ENCODE measurements at places on chromosomes 12 and 14. TPM values are rescaled to one million over a fixed set of nuclear protein-coding genes. Genes with fewer than 3 reads are reported as not detected.
A peak's percentile ranks its signal among the peaks of the same experiment; 100 is the strongest.

Gene AHNAK2
- total RNA-seq: 74.7 TPM

Gene CCDC197
- total RNA-seq: not detected

Gene CD163L1
- 8.2 TPM for total RNA-seq

Gene RBP5
- not detected for total RNA-seq

DNA sequence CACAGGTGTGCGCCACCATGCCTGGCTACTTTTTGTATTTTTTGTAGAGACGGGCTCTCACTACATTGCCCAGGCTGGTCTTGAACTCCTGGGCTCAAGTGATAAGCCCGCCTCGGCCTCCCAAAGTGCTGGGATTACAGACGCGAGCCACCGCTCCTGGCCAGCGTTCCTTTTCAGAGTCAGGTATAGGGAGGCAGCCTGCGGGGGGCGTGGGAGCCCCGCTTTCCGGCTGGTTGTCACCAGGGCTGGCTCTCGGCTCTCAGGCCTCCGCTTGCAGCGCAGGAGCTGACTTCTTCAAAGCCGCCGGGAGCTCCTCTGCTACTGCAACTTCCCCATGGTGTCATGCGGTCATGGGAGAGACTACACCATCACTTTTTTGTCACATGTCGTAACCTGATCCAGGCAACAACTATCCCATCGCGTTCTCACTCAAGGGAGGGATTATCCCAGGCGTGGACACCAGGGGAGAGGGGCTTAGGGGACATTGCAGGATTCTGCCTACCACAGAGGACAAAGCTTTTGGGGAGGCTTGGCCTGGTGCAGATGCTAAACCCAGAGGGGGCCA lies 129.4 kb downstream of the SCARB1 start:
- H3K4me1 ChIP-seq: peaks cover 37% of the 10 kb centered on the region
- peaks cover 5% of the 10 kb centered on the region for H3K27me3 ChIP-seq

DNA sequence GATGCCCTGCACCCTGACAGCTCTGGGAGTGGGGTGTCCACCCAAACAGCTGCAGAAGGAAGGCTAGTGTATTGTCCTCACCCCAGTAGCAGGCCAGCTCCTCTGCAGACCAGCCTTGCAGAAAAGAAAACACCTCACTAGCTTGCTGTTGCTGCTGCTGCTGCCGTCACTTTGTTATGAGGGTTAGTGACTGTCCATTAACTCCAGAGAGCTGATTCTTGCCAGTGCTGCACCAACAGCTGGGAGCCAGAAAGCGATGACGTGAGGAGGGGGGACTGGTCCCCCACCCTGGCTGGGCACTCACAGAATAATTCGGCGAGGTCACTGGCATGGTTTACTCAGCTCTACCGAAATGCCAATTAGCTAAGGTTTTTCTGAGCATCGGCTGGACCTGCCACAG lies 2.8 kb downstream of the SYNDIG1L start:
- no peak for DNase-seq
- H3K27me3 ChIP-seq: peaks cover 41% of the 10 kb centered on the region
- no peak overlapping the region for H3K4me3 ChIP-seq
- H3K4me1 ChIP-seq: no peaks in the 10 kb centered on the region

GRCh38 chr12:3624273-3624672 lies 128.6 kb downstream of the CRACR2A start:
- no peak for DNase-seq
- H3K27me3 ChIP-seq: peaks cover 43% of the 10 kb centered on the region
- no peak overlapping the region for H3K4me3 ChIP-seq
- H3K4me1 ChIP-seq: no peaks in the 10 kb centered on the region
- no peak overlapping the region for H3K27ac ChIP-seq
- H3K36me3 ChIP-seq: no peaks in the 10 kb centered on the region

DNA sequence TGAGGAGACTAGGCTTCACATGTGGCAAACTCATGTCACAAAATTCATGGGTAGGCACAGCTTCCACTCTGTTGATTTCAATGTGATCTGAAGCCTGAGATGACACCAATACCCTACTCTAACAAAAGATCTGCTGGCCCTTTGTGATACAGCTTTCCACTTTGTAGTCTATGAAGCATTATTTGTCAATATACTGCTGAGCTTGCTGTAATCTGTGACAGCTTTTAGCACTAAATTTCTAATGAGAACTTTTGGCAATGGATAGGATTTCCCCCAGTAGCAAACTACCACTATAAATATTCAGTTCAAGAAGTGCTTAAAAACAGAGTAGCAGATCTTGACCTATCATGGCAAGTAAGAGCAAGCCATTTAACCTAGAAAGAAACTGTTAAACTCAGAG lies 5.6 kb upstream of the HEATR5A start:
- H3K4me1 ChIP-seq: peaks cover 12% of the 10 kb centered on the region
- H3K27ac ChIP-seq: no peak overlapping the region
- no peaks in the 10 kb centered on the region for H3K27me3 ChIP-seq
- no peak for DNase-seq

GRCh38 chr12:54719691-54720090 lies 71.5 kb upstream of the DCD start:
- H3K27me3 ChIP-seq: peaks cover 9% of the 10 kb centered on the region
- H3K4me3 ChIP-seq: no peak overlapping the region
- H3K27ac ChIP-seq: no peak overlapping the region
- H3K4me1 ChIP-seq: no peaks in the 10 kb centered on the region
- H3K36me3 ChIP-seq: no peaks in the 10 kb centered on the region

DNA sequence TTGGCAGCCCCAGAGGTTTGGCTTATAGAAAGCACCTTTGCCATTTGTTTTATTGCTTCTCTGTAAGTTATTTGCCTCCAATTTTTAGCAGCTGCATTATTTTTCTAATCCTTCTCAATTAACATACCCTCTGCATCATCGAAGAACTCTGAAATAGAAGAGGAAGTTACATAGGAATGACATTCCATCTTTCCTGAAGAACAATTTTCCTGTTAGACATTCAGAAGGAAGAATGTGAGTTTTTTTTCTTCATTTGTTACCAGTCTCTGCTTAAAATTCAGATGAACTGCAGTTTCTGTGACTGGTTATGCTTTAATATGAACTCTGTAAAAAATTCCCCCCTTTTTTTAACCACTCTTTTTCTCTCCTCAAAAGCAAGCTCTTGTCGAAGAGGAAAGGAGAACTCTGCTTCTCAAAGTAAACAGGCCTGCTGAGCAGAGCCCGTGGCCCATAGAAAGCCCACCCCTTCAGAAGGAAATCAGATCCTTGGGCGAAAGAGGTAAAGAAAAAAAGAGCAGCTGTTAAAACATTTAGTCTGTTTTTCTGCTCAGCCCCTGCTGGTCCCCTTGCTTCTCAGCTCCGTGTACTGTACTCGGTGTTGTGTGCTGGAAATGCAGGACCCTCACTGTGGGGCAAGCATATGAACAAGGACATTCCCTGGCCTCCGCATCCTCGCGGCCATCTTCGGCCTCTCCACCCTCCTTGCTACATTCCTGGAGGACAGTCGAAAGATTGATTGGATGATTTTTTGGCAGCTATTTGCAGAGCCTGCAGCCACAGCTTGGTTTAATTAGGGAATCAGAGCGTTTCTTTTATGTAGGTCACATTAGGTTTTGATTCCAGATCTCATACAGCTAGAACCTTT lies 164.4 kb upstream of the LRIG3 start:
- H3K4me3 ChIP-seq: peak overlapping the region; percentile 45
- H3K27me3 ChIP-seq: no peaks in the 10 kb centered on the region
- H3K4me1 ChIP-seq: peaks cover 24% of the 10 kb centered on the region
- H3K36me3 ChIP-seq: no peaks in the 10 kb centered on the region
- H3K27ac ChIP-seq: peak overlapping the region; percentile 6

- no peak for DNase-seq
- peaks cover 54% of the 10 kb centered on the region for H3K36me3 ChIP-seq
- peak overlapping the region; percentile 96 for H3K4me3 ChIP-seq
Measured at GRCh38 chr12:12718381-12718759, 1.2 kb downstream of the CDKN1B start.

GRCh38 chr14:86961106-86961716 lies 1031.8 kb downstream of the GALC start:
- H3K4me3 ChIP-seq: no peak overlapping the region
- no peaks in the 10 kb centered on the region for H3K27me3 ChIP-seq
- no peak for DNase-seq
- no peaks in the 10 kb centered on the region for H3K36me3 ChIP-seq
- H3K4me1 ChIP-seq: no peaks in the 10 kb centered on the region
- no peak overlapping the region for H3K27ac ChIP-seq

- DNase-seq: peak; percentile 25
- peak overlapping the region; percentile 16 for H3K27ac ChIP-seq
- H3K27me3 ChIP-seq: no peaks in the 10 kb centered on the region
- no peaks in the 10 kb centered on the region for H3K36me3 ChIP-seq
- H3K4me3 ChIP-seq: no peak overlapping the region
- peaks cover 65% of the 10 kb centered on the region for H3K4me1 ChIP-seq
Measured at GRCh38 chr12:69028941-69029729, 96.2 kb upstream of the CPM start.

DNA sequence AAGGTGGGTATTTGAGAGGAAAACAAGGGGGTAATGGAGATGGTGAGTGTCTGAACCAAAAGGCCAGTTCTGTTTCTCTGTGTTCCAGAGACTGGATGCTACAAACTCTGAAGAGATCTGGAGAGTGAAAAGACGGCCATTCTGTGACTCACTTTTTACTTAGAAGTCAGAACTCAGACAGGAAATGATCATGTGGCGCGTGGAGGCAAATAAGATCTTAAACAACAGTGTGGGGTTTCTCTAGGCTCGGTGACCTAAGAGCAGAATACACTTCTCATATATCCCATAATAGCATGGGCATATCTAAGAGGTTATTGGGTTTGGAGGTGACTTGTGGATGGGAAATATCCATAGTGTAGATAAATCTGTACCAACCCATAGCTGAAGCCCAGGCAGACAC lies 463.5 kb downstream of the TMEM132D start:
- no peak overlapping the region for H3K27ac ChIP-seq
- H3K4me3 ChIP-seq: no peak overlapping the region
- no peaks in the 10 kb centered on the region for H3K36me3 ChIP-seq
- no peaks in the 10 kb centered on the region for H3K4me1 ChIP-seq

DNA sequence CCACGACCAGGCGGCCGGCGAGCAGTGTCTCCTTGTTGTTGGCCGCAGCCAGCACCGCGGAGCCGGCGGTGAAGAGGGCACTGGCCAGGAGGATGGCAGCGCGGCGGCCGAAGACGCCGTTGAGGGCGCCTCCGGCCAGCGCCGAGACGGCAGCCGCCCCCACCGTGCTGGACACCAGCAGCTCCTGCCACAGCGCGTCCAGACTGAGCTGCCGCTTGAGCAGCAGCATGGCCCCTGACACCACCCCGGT lies 691 bp downstream of the SLC2A13 start:
- H3K27me3 ChIP-seq: peaks cover 7% of the 10 kb centered on the region
- no peaks in the 10 kb centered on the region for H3K36me3 ChIP-seq
- H3K27ac ChIP-seq: no peak overlapping the region
- H3K4me3 ChIP-seq: peak overlapping the region; percentile 76
- peaks cover 27% of the 10 kb centered on the region for H3K4me1 ChIP-seq

DNA sequence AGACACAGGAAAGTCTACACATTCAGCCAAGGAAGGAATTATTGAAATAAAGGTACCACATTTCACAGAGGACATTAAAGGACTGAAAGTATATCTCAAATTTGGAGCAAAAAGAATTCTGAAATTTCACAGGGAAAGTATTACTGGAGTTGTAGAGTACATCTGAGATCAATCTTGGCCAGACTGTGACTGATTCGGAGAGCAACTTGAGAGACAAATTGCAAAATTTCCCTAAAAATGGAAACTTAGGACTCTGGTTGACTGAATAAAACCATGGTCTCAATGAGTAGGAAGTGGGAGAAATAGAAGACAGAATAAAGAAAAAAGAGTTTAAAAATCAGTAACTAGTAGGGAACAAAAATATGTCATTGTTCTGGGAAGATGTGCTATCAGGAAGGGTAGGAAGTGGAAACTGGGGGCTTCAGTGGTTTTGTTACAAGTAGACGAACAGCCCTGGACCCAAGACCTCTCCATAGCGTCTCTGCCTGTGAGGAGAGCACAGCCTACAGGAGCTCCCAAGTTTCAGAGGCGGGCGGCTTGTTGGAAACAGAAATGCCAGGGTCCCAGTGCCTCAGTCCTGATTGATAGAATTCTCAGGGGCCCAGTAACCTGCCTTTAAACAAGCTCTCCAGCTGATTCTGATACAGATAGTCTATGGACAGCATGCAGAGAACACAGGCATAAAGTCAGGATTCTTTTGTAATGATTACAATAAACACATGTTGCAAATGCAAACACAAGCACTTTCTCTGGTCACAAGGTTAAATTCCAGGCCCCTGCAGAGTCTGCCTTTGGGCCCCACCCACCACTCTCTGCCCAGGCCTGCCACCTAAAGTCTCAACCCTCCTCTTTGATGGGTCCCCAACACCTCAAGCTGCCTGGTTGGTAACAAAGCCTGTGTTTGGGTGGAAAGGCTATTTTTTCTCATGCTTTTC lies 63.1 kb downstream of the BBS10 start:
- peaks cover 17% of the 10 kb centered on the region for H3K36me3 ChIP-seq
- H3K27me3 ChIP-seq: no peaks in the 10 kb centered on the region
- peaks cover 60% of the 10 kb centered on the region for H3K4me1 ChIP-seq
- peak overlapping the region; percentile 6 for H3K4me3 ChIP-seq
- peak overlapping the region; percentile 60 for H3K27ac ChIP-seq

DNA sequence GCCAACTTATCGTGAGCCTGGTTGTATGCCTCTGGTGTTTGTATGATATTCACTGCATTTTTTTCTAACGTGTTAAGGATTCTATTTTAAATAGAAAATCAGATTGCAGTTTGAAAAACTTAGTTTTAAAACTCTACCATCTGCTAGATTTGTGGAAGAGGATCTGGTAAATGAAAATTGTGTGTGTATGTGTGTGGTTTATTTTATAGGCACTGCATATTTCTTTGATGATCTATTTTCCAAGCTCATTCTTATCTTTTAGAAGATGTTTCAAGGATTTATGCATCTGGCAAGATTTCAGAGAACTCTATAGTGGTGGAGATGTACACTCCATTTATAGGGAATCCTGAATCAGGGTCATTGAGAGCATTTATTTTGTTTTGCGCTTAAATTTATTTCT lies 69.8 kb downstream of the HMGA2 start:
- H3K27ac ChIP-seq: peak overlapping the region; percentile 97
- peak; percentile 72 for DNase-seq
- H3K4me3 ChIP-seq: peak overlapping the region; percentile 85
- H3K36me3 ChIP-seq: peaks cover 26% of the 10 kb centered on the region
- H3K27me3 ChIP-seq: peaks cover 9% of the 10 kb centered on the region
- peaks cover 97% of the 10 kb centered on the region for H3K4me1 ChIP-seq
